Activated CD8-positive, alpha-beta T cell treated with anti-CD3 and anti-CD28 coated beads, Interleukin-2, amount 10 ng/mL, durations not matched to agents 7 days and 5 days (primary cell): ENCODE measurements at places on chromosomes 7 and 10. TPM values are rescaled to one million over a fixed set of nuclear protein-coding genes. Genes with fewer than 3 reads are reported as not detected.

Gene BICC1
- total RNA-seq: not detected

Gene GNAT3
- total RNA-seq: not detected

DNA sequence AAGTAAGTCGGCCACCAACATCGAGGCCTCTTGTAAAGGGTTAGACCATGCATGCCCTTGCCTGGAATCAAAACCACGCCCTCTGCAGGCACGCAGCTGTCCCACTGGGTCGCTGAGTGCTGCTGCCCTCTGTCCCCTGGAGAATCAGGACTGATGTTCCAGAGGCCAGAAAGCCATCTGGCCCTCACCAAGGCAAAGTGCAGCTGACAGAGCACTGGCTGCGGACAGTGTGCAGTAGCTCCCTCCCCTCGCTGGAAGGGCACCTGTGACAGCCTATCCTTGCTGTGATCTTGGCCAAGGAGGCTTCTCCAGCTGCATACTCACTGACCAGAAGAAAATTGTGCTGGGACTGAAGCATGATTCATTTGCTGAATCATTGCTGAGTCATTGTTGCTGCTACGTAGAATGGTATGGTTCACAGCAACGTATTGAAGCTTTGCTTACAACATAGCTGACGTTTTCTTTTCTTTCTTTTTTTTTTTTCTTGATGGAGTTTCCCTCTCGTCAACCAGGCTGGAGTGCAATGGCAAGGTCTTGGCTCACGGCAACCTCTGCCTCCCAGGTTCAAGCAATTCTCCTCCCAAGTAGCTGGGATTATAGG is 30.4 kb downstream of the DDC start:
- DNase-seq: no peak

DNA sequence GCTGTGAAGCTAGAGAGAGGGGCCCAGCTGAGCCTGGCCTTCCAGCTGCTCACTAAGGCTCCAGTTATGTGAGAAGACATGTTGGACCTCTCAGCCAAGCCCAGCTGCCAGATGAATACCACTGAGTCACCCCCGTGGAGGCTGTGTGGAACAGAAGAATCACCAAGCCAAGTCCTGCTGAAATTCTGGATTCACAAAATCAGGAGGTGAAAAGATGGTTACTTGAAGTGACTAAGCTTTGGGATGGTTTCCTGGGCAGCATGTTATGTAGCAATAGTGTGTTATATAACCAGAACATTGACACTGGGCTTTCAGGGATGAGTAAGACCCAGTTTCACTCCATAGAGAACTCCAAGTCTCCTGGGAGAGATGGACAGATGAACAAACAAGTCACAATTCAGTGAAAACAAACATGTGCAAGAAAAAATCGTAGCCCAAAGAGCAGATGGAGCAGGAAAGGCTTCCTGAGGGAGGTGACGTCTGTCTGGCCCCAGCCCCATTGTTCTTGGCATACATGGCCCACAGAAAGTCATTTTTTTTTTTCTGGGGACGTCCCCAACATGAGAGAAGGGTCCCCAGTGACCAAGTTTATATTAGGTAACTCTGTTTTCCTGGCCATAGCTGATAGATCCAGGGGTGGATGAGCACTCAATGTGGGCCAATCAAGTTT is 64.1 kb upstream of the PDZD8 start:
- no peak for DNase-seq

DNA sequence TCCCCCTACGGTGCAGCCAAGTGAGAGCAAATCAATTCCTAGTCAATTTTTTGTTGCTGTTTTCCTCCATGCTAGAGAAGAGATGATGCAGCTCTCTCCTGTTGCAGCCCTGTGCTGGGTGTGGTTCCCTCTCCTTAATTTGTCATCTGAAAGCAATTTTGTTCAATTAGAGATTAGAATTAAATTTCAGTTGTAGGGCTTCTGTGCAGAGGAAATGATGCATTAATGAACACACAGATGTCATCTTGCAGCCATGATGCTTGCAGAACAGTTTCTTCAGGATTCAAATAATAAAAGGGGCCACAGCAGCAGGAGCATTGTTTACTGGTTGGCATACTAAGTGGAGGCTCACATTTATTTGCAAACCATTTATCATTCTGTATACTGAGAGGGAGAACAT is 266.0 kb downstream of the AUTS2 start:
- no peak for DNase-seq

DNA sequence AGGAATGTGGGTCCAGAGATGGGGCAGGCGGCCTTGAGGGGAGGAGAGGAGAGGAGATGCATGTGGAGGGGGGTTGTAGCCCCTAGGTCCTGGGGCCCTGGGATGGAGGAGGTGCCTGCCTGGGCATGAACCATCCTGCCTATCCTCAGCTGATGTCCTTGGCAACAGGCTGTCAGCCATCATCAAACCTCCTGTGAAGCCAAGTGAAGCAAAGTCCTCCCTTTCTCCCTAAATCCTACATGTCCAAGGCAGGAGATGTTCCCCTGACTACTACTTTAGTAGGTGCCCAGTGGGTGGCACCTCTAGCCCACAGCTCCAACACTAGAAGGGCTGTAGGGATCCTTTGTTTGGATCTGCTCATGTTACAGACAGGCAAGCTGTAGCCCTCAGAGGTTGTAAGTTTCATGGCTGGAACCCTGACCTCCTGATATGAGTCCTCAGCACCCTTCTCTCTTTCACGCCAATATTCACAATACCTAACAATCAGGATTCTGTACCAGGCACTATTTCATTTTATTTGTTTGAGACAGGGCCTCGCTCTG is 66.6 kb upstream of the SYPL1 start:
- no peak for DNase-seq

GRCh38 chr10:7662522-7662921 is 4.2 kb downstream of the ITIH5 start:
- no peak for DNase-seq

DNA sequence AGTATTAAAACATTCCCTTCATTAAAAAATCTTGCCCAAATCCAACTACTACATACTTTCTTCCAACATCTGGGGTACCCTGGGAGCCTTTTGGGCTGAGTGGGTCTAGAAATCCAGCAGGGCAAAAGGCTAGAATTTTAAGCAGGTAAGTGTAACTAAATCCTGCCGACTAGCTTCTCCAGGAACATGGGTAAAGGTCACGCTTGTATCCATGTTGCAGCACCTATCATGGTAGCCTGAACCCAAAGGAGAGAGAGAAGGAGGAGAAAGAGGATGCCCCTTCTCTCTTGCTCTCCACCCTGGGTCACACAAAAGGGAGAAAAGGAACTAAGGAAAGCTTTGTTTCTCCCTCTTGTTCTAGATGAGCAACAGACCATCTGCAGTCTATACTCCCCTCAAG is 53.3 kb downstream of the ZNF680 start:
- DNase-seq: no peak

DNA sequence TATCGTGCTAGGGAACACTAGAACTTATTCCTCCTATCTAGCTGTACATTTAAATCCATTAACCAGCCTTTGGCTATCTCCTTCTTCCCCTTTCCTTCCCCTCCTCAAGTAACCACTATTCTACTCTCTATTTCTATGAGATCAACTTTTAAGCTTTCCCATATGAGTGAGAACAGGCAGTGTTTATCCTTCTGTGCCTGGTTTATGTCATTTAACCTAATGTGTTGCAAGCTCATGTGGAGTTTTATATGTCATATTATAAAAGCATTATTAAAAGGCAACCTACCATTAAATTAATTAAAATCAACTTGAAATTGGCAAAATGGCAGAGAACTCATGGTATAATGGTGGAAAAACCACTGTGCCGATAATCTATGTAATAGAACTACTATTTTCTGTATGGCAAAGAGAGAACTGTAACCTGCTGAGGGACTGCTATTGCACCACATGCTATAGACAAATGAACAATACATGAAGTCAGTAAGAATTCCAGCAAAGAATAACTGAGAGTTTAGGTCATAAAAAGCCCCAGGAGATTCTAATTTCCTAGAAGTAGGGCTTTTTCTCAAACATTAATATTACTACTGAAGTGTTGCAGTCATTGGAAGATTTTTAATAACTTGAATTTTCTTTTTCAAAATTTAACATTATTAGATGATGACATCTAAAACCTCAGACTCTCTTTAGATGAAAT is 81.8 kb downstream of the LRRN3 start:
- DNase-seq: no peak
